Kasumi-1 (cell line): ENCODE measurements at places on chromosomes 5 and 9.

DNA sequence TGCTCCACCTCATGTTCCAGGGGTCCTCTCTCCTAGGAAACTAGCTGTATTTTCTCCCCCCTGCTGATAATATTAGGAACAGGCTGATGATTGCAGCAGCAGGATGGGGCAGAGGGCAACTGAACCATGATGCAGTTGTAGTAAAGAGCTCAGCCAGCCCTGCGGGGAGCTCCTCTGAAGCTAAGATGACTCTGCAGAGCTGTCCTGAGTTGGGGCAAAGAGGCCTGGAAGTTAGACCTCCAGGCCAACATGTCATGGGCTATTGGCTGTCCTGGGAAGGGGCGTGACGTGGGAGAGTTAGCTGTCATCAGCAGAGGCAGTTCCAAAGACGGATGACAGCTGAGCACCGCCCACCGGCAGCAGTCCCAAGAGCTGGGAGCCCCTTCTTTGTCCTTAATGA, 6.6 kb upstream of the FBP1 start:
- no peak for DNase-seq

DNA sequence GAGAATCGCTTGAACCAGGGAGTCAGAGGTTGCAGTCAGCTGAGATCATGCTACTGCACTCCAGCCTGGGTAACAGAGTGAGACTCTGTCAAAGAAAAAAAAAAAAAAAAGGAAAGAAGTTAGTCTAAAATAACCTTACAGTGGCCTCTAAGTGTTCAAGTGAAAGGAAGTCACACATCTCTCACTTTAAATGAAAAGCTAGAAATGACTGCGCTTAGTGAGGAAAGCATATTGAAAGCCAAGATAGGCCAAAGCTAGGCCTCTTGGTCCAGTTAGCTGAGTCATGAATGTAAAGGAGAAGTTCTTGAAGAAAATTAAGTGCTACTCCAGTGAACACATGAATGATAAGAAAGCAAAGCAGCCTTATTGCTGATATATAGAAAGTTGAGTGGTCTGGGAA, 38.1 kb downstream of the ITGA1 start:
- DNase-seq = no peak

DNA sequence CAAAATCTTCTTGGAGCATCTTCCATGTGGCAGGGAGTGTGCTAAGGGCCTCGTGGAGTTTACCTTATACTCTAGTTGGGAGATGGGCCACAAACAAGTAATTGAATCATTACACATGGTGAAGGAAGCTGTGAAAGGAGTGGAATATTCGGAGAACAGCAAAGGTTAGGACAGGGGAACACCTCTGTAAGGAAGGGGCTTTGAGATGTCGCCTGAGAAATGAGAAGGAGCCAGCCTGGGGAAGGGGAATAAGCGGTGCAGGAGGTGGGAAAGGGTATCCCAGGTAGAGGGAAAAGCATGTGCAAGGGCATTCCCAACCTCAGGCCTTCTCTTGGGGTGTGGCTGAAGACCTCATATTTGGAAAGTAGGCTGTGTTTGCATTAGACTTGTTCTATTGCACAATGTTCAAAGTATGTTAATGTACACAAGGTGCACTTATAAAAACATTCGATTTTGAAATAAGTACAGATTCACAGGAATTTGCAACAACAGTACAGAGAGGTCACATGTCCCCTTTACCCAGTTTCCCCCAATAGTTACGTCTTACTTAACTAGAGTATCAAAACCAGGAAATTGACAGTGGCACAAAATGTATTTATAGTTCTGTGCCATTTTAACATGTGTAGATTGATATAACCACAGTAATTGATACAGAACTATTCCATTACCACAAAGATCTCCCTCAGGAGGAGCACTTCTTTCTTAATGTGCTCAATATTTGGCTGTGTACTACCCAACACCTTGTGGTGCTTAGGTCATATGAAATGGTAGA, 2.4 kb upstream of the STOM start:
- DNase-seq = no peak

DNA sequence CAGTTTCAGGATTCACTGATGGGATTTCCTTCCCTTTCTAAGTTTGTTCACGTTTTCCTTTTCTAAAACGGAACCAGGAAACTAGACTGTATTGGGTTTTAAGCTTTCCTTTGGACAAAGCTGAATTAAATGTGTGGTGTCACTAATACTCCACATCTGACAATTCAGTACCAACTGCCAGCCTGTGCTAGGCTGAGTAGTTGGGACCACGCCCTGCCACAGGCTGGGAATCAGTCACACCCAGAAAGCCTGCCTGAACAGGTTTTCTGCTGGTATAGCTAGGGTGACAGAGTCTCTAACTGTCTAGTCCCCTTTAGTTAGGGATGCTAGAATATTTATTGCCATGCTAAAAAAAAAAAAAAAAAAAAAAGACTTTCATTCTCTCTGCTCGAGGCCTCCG, 15.6 kb downstream of the SPACA9 start:
- no peak for DNase-seq

- peak; percentile 83 for DNase-seq
Observed at GRCh38 chr9:122095010-122095767, 2.1 kb upstream of the TTLL11 start.

- no peak for DNase-seq
Observed at GRCh38 chr5:65034813-65035209, 266.1 kb downstream of the CWC27 start.

DNA sequence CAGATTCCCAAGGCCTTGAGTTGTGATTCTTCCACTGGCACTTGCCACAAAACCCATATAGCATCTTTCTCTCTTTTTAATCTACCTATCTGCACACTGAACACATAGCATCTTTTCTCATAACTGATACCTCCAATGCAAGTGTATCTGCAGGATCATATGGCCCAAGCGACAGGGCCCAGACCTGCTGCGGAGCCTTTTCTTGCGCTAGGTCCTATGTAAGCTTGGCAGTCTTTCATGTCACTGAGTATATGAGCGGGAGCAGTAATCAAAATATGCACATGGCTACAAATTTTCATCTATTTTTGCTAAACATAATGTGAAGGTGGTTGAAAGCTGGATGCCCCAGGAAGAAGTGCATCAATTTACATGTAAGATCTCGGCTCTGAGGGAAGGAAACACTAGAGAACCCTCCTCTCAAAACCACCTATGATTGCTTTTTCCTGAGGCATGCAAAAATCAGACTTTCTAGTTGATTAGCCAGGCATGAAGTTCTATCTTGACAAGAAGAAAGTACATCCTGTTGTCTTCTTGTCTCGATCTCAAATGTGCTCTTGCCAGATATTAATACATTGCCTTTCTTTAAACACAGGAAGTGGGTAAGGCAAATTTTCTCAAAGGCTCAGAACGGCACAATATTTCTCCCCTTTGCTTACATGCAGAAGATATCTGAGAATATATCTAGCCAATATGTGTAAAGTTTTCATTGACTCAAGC, 26.9 kb upstream of the CEMIP2 start:
- no peak for DNase-seq

DNA sequence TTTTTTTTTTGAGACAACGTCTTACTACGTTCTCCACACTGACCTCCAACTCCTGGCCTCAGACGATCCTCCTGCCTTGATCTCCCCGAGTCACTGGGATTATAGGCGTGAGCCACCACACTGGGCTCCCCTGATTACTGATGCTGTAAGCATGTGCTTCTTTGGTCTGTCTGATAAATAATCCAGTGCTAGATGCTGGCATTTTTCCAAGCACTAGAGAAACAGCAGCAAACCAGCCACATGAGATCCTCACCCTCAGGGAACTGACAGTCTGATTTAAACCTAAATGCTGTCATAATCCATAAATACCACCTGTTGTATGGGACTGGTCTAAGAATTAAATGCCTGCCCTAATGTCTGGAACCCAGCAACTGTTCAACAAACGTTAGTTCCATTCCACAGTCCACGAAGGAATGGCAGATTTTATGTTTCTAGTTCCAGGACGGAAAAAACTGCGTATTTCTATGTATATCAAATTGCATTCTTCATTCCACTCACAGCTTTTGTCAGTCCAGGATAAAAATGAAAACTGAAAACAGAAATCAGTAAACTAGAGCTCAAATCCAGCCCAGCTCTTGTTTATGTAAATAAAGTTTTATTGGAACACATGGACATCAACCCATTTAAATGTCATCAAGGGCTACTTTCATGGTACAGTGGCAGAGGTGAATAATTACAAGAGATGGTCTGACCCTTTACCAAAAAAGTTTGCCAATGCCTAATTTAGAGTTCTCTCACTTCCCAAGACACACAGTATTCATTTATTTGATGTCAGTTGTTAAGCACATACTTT, 20.1 kb downstream of the SLC35D2 start:
- DNase-seq = no peak

DNA sequence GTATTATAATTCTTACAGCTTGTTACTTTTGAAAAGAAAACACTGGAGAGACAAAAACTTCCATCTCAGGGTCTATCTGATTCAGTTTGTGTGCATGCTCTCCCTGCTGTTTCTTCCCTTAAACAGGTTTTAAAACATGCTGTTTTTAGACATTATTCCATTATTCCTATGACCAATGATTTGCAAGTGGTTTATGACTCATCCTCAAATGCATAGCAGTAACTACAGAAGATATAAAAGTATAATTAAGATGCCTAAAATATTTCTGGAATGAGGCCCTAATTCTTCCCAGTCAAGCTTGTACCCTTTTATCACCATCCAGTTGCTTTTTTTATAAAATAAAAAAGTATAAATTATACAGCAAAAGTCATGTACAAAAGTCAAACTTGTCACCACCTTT, 3.7 kb downstream of the DTWD2 start:
- no peak for DNase-seq

DNA sequence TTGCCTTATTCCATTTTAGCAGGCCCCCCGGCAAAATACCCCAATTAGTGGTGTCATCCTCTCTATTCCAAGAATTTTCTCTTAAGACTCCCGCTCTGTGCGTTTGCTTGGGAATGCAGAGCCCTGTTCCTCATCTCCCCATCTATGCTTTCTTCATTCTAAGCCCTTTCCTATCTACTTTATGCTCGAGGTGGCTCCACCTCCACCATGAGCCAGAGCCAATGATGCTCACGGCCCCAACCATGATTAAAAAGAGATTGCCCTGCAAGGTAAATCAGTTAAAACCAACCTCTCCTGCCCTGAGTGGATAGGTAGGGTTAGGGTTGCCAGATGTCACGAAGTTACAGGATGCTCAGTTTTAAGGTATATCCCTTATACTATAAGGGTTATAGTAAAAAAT, 677 bp upstream of the TXNDC15 start:
- DNase-seq = peak; percentile 18

DNA sequence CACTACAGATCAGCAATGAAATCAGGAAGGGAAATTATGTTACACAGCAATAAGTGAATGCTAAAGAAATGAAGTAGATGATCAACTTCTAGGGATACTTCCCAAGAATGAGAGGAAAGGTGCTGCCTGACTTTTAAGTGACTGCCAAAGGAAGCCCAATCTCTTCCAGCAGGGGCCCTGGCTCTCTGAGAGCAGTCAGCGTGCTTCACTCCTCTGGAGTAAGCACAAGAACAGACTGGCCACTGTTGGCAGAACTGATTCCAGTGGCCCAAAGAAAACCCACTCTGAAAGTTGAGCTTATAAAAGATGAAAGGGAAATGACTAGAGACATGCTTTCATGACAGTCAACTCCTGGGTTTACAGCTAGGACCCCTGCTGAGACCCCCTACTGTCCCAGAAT, 41.8 kb downstream of the MTMR12 start:
- no peak for DNase-seq

GRCh38 chr9:16705111-16705604, 165.3 kb downstream of the BNC2 start:
- no peak for DNase-seq

DNA sequence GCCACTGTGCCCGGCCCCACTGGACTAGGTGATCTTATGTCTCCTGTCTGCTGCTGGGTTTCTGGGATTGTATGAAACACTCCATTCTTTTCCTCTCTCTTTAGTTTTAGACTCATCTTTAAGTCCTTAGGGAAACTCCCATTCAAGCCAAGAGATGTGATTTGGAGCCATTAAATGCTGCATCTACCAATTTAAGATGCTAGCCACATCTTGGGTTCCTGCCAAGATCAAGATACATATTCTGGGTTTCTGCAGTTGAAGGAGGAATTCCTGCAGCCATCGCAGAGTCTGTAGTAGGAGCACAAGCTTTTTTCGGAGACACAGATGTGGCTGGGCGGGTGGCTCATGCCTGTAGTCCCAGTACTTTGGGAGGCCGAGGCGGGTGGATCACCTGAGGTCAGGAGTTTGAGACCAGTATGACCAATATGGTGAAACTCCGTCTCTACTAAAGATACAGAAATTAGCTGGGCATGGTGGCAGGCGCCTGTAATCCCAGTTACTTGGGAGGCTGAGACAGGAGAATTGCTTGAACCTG, 23.2 kb downstream of the STXBP1 start:
- DNase-seq = no peak

GRCh38 chr5:172379481-172379880, 74.8 kb downstream of the SH3PXD2B start:
- DNase-seq = no peak

- no peak for DNase-seq
Observed at GRCh38 chr9:82989929-82990328, 73.0 kb downstream of the RASEF start.

DNA sequence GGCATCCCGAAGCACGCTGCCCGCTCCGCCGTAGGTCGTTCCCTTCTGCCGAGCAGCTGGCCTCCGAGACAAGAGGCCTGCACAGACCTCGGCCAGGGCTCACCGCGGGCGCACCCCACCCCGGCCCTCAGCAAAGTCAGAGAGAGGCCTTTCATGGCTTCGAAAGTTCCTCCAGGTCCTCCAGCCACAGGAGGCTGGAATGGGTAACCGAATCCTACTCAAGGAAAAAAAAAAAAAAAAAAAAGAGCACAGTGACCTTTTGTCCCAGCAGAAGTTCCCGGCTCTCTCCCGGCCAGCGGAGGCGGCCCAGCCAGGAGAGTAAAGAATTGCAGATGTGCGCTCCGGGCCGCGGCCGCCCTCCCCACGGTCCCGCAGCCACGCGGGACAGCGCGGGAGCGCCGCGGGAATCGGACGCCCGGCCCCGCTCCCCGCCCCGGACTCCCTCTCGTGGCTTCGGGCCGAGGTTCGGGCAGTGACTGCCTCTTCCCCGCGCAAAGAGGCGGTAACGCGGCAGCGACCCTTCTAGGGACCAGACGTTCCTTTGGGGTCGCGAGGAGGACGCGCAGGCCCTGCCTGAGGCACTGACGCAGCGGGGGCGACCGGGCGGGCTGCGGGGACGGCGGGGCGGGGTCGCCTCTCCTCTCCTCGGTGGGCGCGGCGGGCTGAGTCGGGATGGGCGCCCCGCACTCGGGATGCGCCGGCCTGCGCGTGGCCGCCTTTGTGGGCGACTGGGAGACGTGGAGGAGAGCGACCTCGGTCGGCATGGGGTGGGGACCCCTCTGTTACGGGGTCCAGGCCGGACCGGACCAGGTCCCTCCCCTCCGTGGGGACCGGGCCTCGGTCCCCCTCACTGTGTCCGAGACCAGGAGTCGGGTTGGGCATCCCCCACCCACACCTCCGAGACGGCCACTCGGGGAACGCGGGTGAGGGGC, 754 bp downstream of the GFPT2 start:
- no peak for DNase-seq

DNA sequence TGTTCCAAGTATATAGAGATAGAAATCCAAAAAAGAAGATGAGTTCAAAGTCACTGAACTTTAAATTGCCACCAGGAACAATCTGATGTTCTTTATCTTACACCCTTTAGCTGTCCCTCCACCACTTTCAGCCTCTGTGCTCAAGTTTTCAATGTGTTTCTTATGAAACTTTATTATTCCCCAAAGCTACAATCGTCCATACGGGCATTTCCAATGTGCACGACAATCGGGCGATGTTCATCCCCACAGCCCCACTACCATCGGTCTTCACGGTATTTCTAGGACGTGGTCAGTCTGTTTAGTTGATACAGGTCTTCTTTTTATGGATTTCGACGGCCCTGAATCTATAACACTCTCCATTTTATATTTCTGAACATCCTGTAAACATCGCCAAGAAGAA, 238.7 kb upstream of the DAP start:
- no peak for DNase-seq
